ENCODE measurements at places on chromosomes 2 and 18.

DNA sequence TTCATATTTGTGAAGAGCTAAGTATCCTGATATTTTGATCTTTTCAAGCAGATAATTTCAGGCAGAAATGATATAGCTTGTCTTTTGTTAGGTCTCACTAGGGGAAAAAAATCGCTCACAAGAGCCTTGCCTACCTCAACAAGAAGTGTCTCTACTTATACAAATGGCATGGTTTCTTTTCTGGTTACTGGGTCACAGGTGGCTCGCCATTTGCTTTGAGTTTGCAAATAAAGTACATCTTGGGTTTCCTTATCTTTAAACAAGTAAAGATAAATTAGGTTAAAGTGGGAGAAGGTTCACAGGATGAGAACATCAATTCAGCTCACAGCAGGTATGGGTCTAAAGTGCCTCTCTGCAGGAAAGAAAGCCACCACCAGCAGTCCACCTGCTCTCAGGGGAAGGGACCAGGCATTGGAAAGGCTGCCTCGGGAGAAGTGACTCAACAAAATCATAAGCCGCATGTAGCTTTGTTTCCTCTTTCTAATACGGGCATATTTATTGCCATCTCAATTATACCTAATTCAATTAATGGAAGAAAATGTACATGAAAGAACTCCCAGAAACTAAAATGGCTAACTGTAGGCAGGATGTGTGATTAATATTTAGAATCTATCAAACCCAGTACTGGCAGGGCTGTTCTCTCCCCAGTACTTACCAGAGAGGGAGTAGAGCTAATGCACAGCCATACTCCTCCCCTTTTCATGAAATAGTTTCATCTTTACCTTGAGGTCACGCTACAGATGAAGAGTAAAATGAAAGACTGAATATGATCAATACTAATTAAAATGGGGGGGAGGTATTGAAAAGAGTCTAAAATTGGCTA, 28.3 kb downstream of the CDC42EP3 start:
- DNase-seq: peak; percentile 59

DNA sequence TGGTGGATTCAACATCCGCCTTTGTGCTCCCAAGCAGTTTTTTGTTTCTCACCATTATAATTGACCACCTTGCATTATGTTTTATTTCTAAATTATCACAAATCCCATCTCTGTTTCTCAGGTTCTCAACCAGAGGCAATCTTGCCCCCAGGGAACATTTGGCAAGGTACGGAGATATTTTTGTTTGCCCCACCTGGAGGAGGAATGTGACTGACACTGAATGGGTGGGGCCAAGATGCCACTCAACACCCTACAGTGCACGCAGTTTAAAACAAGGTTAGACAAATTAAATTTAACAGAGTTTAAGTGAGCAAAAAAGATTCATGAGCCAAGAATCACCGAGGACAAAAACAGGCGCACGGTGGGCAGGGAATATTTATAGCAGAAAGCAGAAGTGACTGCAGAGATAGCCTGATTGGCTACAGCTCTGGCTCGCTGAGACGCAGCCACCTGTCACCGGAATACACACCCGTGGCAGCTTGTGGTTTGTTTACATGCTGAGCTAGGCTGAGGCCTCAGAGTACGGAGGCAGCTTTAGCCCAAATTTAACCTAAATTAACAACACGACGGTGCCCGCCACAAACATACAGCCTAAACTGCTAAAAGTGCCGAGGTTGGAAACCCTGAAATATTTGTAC, 150.0 kb upstream of the ALKAL2 start:
- DNase-seq: peak; percentile 65

DNA sequence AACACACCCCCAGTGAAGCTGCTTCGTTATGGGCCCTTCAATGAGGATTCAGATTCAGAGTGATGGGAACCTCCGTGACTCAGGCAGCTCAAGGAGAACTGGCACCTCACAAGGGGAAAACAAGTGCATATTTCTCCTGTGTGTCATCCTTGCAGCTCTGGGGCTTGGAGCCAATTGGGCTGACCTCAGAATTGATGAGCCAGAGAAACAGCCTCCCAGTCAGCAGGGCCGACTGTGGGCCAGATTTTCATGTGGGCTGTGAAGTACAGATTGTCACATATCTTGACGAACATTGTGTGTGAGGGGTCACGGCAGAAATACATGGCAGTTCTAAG, 189.6 kb upstream of the SP5 start:
- no peak for DNase-seq

DNA sequence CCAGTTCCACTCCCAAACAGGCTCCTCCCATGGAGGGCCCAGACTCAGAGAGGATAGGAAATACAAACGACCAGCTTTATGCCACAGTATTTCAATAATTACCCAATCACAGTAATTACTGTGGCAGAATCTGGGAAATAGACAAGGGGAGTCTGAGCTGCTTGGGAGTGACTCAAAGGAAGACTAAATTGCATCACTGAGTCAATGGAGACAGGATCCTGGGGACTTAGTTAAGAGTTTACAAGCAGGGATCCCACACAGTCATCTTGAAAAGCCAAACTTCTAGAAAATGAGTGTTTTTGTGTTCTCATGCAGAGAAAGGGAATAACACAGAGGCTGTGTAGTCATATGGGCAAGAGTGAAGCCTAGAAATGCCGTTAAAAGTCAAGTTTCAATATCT, 1142.1 kb downstream of the CNTNAP5 start:
- no peak for DNase-seq

DNA sequence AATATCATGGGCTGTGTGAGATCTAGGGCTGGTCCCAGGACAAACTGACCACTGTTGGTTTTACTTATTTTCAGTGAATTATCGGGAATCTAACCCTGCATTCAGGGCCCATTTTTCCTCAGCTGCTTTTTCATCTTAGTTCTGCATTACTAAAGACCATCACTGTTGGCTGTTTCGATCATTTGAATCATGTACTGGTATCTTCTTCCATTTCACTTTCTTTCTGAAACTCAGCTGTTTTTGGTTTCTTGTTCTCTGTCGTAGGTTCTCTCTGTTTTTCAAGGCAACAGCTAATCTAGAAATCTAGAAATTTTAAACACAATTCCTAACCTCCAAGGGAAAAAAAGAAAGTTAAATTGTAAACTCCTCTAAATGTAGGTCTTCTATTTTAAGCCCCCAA, 159.9 kb upstream of the SESTD1 start:
- DNase-seq: no peak

GRCh38 chr2:64698668-64699444, 45.1 kb upstream of the SERTAD2 start:
- DNase-seq: no peak

GRCh38 chr2:73176205-73176880, 26.0 kb upstream of the NOTO start:
- DNase-seq: no peak

- DNase-seq: no peak
Observed at GRCh38 chr2:226136739-226137138, 662.9 kb downstream of the IRS1 start.

GRCh38 chr2:21590026-21590690, 466.4 kb downstream of the TDRD15 start:
- no peak for DNase-seq

DNA sequence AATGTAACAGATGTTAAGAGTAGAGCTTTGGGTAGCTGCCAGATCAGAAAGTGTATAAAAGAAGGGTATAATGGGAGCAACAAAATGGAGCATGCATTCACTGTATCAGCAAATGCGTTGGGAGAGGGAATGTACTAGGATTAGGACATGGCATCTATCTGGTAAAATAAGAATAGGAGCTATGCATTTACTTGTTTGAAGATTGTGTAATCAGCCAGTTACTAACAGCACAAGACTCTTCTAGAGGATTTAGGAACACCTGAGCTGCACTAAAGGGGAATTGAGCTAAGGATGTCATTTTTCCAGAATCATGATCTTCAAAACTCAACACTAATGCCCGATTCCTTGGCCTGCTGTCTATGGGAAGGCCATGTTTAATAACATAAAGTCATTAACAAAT, 394.2 kb upstream of the TNP1 start:
- DNase-seq: no peak

- no peak for DNase-seq
Observed at GRCh38 chr2:54712516-54712915, 10.9 kb upstream of the EML6 start.

GRCh38 chr2:933734-934295, 16.8 kb upstream of the SNTG2 start:
- no peak for DNase-seq

GRCh38 chr18:72410399-72410798, 133.7 kb downstream of the CBLN2 start:
- no peak for DNase-seq

GRCh38 chr2:103324671-103325070, 562.8 kb downstream of the TMEM182 start:
- no peak for DNase-seq

- DNase-seq: no peak
Observed at GRCh38 chr18:6732952-6733351, 3.4 kb downstream of the ARHGAP28 start.

- no peak for DNase-seq
Observed at GRCh38 chr2:216202626-216203250, 93.6 kb downstream of the XRCC5 start.

- no peak for DNase-seq
Observed at GRCh38 chr2:99691926-99692325, 202.1 kb upstream of the REV1 start.

DNA sequence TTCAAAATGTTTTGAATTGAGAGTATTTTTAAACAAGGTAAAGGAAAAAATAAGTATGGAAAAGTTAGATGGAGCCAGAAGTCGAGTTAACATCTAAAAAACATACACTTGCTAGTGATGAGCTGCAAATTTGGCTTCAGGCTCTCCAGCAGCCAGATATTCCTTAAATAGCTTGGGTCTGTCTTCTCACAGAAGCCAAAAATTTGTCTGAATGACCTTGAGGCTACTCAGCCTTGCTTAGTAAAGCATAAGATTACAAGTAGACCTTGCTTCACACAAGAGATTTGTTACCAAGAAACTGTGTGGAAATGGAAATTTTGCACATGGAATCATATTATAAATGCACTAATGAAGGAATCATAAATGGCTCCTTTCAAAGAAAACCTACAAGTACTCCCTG, 40.8 kb upstream of the GRB14 start:
- DNase-seq: no peak

DNA sequence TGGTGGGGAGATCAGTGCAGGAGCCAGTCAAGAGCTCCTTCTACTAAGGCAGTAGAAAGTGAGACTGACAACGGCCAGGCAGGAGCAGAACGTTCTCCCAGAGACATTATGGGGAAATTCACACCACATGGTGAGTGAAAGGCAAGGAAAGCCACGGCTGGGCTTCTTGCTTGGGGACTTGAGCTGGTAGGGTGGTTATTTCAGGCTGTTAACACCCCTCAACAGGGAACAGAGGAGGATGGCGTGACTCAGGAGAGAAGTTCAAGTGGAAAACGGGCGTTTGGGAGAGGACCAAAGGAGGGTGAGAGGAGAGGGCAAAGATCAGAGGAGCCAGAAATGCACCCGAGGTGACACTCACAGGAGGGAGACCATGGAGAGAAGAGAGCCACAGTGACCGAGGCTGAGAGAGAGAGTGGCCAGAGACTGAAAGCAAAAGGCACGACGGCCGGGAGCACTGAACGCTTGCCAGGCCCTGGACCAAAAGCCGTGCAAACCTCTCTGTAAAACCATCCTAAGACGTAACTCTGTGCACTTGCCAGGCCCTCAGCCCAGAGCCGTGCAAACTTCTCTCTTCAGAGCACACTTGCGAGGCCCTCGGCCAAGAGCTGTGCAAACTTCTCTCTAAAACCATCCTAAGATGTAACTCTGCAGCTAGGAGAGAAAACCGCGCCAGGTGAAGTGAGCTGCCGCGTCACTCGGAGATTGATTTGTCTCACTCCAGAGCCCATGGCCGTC, 7.7 kb downstream of the TPO start:
- DNase-seq: no peak

- DNase-seq: no peak
Observed at GRCh38 chr2:9230881-9231280, 24.3 kb downstream of the ASAP2 start.

DNA sequence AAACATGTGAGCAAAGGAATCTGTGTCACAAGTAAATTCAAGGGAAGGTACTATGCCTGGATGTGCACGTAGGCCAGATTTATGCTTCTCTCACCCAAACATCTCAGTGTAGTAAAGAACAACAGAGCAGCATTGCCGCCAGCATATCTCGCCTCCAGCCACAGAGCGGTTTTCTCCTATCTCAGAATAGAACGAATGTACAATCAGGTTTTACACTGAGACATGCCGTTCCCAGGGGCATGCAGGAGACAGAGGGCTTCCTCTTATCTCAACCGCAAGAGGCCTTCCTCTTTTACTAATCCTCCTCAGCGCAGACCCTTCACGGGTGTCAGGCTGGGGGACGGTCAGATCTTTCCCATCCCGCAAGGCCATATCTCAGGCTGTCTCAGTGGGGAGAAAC, 175.3 kb downstream of the RPIA start:
- no peak for DNase-seq

DNA sequence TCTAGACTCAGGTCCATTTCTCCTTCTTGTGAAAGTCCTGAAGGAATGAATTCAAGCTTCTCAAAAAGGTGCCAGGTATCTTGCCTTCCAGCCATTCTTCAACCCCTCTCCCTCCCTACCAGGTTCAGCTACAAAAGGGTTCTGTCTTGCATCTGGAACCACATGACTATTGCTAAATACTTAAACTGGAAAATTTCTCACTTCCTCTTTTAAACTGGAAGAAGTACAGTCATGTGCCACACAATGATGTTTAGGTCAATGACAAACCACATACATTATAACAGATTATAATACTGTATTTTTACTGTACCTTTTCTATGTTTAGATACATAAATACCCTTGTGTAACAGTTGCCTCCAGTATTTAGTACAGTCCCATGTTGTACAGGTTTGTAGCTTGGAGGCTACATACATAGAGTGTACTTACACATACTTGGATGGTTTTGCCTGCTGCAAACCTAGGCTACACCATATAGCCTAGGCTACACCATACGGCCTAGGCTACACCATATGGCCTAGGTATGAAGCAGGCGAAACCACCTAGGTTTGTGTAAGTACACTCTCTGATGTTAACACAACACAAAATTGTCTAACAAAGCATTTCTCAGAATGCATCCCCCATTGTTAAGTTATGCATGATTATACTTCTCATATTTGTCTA, 142.0 kb upstream of the DNMT3A start:
- no peak for DNase-seq

DNA sequence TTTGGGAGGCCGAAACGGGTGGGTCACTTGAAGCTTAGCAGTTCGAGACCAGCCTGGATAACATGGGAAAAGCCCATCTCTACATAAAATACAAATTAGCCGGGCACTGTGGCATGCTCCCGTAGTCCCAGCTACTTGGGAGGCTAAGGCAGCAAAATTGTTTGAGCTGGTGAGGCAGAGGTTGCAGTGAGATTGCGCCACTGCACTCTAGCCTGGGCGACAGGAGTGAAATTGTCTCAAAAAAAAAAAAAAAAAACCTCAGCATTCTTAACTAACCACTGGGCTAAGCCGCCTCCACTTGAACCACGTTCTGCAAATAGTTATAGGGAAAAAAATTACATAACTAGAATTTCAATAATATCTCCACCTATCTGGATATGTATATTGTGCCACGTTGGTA, 2.3 kb downstream of the FOXI3 start:
- DNase-seq: no peak

- no peak for DNase-seq
Observed at GRCh38 chr2:77977471-77978063, 455.4 kb upstream of the LRRTM4 start.

GRCh38 chr2:26845021-26845420, 2.9 kb upstream of the DPYSL5 start:
- no peak for DNase-seq

GRCh38 chr2:219034823-219035222, 6.5 kb downstream of the CFAP65 start:
- no peak for DNase-seq
